ENCODE measurements at places on chromosomes 5 and 9. TPM values are rescaled to one million over a fixed set of nuclear protein-coding genes. Genes with fewer than 3 reads are reported as not detected.

GRCh38 chr5:172336676-172337285, 53.2 kb upstream of the UBTD2 start:
- no peak for DNase-seq

GRCh38 chr5:170251462-170251861, 18.7 kb downstream of the C5orf58 start:
- no peak for DNase-seq

DNA sequence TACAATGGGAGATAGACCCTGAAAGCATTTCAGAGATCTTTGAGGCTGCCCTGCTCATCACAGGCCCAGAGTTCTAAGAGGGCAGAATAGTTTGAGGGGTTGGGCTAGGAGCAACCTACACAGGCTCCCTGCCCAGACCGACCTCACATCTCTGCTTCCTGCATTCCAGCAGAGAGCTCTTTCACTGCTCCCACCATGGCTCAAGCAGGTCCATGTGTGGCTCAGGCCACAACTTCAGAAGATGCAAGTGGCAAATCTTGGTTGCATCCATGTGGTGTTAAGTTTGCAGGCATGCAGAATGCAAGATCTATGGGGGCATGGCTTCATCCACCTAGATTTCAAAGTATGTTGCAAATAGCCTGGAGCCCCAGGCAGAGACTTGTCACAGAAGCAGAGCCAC, 39.0 kb downstream of the GDA start:
- no peak for DNase-seq

DNA sequence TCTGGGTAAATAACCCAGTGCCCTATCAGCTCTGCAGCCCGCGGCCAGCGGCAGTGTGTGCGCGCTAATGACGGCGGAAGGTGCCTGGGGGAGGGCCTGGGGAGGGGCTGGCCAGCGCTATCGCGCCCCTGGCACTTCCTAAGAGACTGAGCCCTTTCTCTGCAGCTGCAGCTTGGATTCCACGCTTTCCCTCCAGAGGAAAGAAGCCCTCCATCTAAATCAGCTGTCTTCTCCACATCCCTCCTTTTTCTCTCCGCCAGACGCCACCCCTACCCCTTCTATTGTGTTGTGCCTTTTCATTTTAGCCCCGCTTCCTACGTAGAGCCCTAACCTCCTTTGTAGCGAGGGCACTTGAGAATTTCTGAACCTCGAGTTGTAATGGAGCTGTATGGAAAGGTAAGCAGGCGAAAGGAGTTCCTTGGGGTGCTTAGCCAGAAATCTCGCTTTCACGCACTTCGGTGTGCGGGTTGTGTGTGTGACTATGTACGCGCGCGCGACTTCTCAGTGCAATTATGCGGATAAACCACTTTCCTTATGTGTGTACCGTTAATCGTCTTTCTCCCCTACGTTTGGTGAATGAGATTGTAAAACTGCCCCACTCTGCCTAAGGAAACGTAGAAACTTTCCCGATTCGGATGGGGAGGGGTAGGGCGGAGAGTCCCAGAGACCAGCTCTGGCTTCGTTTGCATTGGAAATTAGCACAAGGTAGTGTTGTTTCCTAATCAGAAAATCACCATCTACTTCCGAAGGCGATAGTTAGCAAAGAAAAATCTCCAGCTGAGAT, 664 bp upstream of the RAB3C start:
- peak; percentile 59 for DNase-seq

GRCh38 chr5:68353605-68354004, 138.0 kb downstream of the PIK3R1 start:
- DNase-seq: no peak

DNA sequence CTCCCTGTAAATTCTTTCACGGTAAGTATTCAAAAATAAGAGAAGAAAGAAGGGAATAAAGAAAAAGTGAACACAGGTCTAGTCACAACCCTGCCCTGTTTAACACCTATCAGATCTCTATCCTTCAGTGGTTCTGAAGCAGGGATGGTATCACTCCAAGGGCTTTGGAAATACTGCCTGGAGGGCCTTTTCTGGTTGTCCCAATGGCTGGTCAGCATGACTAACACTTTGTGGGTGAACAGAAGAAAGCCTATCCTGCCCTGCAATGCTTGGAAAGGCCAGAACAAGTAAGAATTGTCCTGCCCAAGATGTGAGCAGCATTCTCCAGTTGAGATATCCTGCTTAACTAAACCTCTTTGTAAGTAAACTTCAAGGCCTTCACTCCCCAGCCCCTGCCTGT, 124.9 kb downstream of the TMEM167A start:
- DNase-seq: no peak

DNA sequence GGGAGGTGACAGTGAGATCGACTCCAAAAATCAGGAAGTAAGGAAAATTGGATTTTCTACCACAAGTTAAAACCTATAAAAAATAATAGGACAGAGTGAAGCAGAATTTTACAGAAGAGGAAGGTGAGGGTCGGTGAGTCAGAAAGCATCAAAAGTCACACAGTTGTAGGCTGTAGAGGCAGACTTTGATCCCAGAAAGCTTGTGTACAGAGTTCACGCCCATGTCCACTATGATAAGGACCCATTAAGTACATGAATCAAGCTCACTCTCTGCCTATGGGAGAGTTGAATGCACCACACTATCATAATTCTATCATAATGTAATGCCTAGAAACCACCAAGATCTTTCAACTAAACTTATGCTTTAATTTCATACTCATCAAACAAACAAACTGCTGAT, 291.2 kb downstream of the PRELID2 start:
- DNase-seq: no peak

DNA sequence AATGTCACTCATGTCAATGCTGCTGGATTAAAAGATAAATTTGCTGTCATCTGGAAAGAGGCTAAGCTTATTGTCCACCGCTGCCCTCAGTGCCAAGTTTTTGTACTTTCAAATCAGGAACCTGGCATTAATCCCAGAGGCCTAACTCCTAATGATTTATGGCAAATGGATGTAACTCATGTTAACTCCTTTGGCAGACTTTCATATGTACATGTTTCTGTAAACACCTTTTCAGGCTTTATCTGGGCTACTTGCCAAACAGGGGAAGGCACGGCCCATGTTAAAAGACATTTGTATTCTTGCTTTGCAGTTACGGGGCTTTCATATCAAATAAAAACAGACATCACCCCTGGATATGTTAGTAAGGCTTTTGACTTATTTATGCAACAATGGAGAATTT, 608.0 kb upstream of the ACO1 start:
- no peak for DNase-seq

GRCh38 chr9:125564631-125565030, 142.4 kb downstream of the MAPKAP1 start:
- DNase-seq: no peak

GRCh38 chr5:176429972-176430371, 13.6 kb upstream of the CLTB start:
- no peak for DNase-seq

Gene WHRN
- total RNA-seq: 23.3 TPM

Gene SLC22A5
- 4.9 TPM for total RNA-seq

Gene CDX1
- total RNA-seq: 0.09 TPM

Gene GPSM1
- total RNA-seq: 16.2 TPM

Gene SLC6A19
- total RNA-seq: not detected

Gene PHF2
- 10.6 TPM for total RNA-seq

Gene CNOT8
- total RNA-seq: 51.7 TPM

Gene FAM114A2
- total RNA-seq: 12.2 TPM

Data from WTC11 (cell line).